NCI-H1694 treated with DMSO at 0.1 percent for 48 hours (cell line): ENCODE measurements at places on chromosomes 12 and 14.

- peak; percentile 66 for DNase-seq
Observed at GRCh38 chr12:15996254-15996653, 85.1 kb downstream of the DERA start.

- peak; percentile 93 for DNase-seq
Observed at GRCh38 chr14:25759256-25759655, 709.3 kb upstream of the STXBP6 start.

DNA sequence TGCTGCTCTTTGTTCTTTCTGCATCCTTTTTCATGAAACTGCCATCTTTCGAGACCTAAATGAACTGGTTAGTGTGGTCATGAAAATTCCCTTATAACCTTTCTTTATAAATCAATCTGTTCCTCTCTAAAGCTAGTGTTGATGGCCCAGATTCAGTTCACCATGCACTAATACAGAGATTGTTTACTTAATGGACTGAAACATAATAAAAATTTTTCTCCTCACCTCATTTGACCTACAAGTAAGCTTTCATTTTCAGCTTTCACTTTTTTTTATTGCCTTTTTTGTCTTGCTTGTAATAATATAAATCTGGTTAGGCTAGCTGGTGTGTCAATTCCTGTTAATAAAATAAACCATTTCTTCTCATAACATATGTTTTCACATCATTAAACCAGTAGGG is 183.8 kb downstream of the CCDC59 start:
- peak; percentile 81 for DNase-seq

DNA sequence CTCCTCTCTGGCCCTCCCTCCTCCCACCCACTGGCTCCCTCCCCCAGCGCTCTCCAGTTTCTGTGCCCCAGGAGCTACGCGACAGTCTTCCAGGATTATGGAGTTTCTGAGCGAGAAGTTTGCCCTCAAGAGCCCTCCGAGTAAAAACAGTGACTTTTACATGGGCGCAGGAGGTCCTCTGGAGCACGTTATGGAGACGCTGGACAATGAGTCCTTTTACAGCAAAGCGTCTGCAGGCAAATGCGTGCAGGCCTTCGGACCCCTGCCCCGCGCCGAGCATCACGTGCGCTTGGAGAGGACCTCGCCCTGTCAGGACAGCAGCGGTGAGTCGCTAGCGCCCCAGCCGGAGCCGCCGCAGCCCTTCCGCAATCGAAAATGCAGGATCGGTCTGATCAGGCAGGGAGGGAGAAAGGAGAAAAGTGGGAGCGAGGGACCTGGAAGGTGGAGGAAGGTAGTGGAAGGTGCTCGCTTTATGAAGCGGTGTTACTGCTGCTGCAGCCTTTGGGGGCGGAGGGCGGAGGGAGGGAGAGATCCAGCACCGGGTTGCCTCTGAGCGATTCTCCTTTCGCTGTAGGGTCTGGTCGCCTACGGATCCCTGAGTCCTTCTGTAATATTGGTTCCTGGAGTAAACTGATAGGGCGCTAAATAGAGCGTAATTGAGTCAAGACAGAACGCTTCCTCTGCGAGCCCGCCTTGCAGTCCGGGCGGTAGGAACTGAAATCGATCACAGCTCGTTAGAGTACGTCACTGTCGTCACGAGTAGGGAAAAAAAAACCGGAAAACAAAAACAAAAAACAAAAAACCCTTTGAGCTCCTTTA is at the start of gene ALX1:
Gene ALX1 (plus strand): TSS at position 56 of the 819 bp plus-strand sequence. CDS start 42 bp downstream, at position 98.
- no peak for DNase-seq
